Stimulated activated CD4-positive, alpha-beta T cell treated with anti-CD3 and anti-CD28 coated beads, TNF-alpha, amount 100 ng/mL, for 1 hour (primary cell): ENCODE measurements at places on chromosomes 5 and 9.
A peak's percentile ranks its signal among the peaks of the same experiment; 100 is the strongest.

DNA sequence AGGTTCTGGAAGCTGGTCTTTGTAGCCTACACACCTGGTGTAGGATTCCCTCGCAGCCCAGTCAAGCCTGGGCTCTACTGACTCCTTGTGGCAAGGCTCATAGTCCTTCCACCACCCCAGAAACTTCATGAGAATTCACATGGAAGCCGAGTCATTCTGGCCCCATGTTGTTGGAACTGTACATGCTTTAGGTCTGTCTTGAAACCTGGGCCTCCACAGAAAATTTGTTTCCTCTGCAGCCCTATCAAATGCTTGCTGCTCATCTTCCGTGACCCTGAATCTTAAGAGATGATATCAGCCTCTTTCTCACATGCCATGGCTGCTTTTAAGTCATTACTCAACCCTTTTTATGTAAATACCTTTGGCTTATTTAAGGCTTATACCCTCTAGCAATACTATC lies 113.4 kb upstream of the GRHPR start:
- DNase-seq = no peak

- peak; percentile 27 for DNase-seq
Measured at GRCh38 chr5:139482050-139482889, at the start of gene STING1. Gene STING1 (minus strand): TSS chr5:139482758. CDS start chr5:139481704, 1,054 bp downstream.

- DNase-seq = no peak
Measured at GRCh38 chr5:88683506-88684135, 199.4 kb downstream of the MEF2C start.

DNA sequence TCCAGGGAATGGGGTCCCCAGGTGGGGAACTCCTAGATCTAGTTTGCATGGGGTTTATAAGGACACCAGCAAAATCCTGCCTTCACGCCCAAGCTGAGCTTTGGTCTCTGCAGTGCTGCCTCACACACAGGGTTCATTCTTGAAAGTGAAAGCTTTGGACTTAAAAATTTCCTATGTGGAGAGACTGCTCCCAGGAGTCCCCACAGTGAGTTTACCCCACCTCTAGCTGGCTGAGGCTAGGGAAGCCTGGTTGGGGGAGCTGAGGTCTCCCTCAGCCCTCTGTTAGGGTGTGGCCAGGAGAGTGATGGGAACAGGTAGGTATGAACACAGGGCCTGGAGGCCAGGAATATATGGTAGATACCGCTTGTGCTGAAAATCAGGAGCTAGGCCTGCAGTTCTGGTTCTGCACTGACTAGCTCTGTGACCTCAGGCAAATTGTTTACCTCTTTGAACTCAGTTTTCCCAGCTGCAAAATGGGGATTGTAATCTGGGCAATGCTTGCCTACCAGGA lies 41.5 kb upstream of the LARP1 start:
- no peak for DNase-seq

DNA sequence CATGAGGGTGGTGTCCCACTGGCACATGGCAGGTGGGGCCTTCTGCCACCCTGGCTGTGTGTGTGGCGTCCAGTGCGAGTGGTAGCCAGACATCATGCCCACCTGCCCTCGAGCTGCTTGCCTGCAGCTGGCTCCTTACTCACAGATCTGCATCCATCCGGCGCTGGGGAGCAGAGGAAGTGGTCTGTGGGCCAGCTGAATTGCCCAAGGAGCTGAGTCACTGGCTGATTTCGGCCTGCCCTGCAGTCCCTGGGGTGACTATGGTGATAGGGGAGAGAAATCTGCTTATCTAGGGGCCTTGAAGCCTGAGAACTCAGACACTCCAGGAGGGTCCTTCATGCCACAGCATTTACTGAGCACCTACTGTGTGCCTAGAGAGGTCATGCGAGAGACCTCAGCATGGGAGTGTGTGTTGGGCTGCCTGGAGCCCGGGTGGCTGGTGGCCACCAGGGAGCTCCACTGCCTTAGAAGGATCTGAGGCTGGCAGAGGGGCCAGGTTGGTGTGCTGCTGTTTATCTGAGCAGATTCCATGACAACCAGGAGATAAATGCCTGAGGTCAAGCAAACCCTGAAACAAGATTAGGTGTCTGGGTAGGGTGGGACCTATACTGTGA lies 57.1 kb downstream of the SLC22A5 start:
- no peak for DNase-seq

- no peak for DNase-seq
Measured at GRCh38 chr5:61084658-61085057, 77.6 kb downstream of the SMIM15 start.

DNA sequence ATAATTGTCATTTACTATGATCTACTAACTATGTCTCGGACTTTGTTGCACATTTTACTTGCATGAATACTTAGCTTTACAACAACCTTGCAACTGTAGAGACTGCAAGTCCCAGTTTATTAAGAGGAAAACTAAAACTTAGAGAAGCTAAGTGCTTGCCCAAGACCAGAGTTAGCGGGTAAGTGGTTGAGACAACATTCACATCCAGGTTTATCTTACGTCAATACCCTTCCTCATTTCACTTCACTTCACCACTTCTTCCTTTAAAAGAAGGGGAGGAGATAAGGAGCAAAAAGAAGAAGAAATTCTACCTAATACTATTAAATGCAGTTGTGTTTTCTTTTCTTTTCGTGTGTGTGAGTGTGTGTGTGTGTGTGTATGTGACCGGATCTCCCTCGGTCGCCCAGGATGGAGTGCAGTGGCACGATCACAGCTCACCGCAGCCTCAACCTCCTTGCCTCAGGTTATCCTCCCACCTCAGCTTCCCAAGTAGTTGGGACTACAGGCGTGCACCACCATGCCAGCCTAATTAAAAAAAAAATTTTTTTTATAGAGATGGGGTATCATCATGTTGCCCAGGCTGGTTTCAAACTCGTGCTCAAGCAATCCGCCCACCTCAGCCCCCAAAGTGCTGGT lies 37.4 kb downstream of the MEGF9 start:
- DNase-seq = no peak

DNA sequence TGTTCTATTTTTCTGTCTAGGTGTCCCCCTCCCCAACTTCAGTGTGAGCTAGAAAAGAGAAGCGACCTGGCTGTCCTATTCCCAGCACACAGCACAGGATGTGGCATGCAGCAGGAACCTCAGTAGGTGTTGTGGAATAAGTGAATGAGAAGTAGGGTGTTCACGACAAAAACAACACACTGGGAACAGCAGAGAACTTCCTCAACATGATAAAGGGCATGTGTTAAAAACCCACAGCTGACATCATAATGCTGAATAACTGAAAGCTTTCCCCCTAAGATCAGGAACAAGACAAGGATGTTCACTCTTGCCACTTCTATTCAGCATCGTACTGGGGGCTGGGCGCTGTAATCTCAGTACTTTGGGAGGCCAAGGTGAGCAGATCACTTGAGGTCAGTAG lies 155.6 kb upstream of the ZNF618 start:
- no peak for DNase-seq

DNA sequence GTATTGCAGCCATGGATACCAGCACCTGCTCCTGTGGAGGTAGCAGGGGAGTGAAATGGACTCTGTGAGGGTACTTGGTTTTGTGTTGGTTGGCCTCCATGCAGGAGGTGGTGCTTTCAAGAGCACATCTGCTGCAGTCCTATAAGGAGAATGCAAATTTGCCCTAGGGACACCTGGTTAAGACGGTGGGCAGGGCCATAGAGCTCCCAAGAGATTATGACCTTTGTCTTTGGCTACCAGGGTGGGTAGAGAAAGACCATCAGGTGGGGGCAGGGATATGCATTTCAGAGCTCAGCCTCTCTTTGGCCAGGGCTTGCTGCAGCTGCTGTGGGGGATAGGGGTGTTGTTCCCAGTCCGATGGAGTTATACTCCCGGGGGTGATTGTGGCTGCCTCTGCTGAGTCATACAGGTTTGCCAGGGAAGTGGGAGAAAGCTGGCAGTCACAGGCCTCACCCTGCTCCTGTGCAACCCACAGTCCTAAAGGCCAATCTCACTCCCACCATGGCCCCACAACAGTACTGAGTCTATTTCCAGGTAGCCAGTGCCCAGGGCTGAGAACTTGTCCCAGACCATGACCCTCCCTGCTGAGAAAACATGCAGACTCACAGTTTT lies 14.0 kb upstream of the PDLIM4 start:
- no peak for DNase-seq

DNA sequence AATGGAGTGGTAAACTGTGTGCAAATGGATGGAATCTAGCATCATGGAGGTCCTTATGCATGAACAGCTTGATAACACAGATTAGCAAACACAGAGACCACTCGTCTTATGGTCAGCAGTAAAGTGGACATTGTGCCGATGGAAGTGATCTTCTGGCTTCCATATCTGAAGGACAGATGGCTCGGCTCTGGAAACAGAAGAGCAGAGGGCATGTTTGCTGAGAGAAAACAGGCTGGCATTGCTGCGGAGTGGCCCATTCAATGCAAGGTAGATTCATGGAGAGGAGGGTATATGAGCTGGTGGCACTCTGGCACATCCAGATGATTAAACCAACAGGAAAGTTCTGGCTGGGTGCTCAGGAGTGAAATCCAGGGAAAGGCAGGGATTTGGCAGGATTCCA lies 513.2 kb downstream of the DIRAS2 start:
- DNase-seq = no peak

- no peak for DNase-seq
Measured at GRCh38 chr9:20623748-20624124, 1.4 kb upstream of the MLLT3 start.

DNA sequence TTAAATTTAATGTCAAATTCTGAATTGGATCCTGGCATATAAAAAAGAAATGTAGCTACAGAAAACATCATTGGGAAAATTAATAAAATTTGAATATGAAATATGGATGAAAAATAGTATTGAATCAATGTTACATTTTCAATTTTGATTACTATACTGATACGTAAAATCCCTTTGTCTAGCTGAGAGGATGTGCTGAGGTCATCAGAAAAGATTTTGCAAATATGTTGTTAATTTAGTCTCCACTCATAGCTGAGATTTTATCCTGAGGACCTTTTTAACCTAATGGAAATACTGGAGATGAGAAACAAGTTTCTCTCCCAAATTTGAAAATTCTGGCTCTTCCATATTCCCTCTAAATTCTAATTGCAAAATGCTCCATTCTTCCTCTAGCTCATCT lies 84.4 kb upstream of the ADAMTS16 start:
- no peak for DNase-seq

DNA sequence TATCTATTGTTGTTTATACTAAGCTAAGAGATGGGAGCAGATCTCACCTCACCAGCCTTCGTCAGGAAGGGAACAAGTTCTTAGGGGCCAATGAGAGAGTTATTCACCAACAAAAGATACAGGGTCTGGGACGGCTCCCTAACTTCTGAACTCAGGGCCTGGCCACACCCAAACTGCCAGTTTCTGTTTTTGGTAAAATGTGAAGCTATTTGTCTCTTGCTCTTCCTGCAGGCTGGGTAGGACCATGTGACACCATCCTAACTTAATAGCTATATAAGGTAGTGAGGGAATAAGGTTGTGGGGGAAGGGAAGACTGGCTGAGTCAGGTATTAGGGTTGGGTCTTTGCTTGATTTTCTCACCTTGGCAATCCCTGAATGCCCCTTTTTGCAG lies 480.5 kb downstream of the KDM4C start:
- DNase-seq = no peak

DNA sequence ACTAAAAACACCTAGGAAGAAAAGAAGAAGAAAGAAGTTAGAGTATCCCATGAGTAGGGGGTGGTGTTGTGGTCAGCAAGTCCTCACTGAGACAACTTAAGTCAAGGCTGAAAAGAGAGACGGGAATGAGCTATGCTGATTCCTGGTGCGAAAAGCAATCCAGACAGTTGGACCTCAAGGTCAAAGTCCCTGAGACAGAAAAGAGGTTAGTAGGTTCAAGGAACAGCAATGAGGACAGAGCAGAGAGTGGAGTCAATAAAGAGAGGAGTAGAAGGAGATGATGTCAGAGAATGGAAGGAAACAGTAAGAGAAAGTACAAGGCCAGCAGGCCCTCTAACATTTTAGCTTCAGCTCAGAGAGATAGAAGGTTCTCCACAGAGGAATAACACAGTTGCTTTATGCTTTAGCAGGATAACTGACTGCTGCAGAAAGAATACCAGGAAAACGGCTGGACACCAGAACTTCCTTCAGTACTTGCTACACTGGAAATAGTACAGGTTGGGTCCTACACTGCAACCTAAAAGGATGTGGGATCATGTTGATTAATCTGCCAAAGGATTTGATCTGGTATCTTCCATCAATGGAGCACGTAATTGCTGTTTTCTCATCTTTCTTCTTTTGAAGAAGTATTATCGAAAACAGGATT lies 43.6 kb downstream of the GNAQ start:
- DNase-seq = no peak

- no peak for DNase-seq
Measured at GRCh38 chr5:83503662-83504061, 32.1 kb downstream of the VCAN start.

DNA sequence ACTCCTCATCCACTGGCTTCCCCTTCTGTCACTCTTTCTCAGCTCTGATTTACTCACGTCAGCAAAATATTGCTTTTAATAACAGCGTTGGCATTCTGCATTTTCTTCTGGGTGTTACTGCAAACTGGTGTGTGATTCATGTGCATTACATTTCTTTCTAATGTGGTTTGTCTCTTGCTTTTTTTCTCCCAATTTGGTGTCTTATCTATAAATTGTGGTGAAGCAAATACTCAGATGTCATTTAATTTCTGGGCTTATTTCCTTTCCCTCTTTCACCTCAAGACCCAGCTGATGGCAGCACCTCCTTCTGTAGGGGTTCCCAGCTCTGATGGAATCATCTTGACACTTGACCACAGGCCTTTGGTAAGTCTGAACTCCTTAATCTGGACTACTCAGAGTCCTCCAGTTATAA lies 180.7 kb upstream of the ZNF618 start:
- no peak for DNase-seq

DNA sequence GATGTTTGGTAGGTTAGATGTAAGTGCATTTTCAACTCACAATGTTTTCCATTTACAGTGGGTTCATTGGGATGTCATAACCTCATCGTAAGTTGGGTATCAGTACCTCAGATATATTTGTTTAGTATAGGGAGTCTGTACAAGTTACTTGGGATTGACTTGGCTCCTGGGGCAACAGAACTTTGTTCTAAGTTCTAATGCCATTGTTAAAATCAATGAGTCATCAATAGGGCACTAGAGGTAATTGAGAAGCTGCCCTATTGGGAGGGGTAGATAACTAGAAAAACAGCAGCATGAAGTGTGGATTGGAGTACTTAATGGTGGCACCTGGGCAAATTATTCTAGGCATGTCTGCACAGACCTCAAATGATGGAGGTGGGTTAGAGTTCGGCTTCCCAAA lies 272.8 kb downstream of the DOCK8 start:
- no peak for DNase-seq

DNA sequence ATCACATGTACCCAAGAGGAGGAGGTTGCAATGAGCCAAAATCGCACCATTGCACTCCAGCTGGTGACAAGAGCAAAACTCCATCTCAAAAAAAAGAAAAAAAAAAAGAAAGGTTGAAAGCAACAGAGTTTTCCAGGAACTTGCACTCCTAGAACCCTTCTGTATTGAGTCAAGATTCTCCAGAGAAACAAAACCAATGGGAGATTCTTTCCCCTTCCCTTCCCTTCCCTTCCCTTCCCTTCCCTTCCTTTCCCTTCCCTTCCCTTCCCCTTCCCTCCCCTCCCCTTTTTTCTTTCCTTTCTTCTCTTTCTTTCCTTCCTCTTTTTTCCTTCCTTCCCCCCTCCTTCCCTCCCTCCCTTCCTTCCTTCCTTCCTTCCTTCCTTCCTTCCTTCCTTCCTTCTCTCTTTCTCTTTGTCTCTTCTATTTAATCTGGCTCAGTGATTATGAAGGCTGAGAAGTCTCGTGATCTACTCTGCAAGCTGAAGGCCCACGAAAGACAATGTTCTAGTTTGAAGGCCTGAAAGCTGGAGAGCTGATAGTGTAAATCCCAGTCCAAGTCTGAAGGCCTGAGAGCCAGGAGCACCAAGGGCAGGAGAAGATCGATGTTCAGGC lies 59.6 kb upstream of the CNTLN start:
- DNase-seq = no peak

- DNase-seq = no peak
Measured at GRCh38 chr5:14545862-14546261, 35.7 kb upstream of the OTULINL start.
